Fibroblast of skin of left biceps (primary cell): ENCODE measurements at places on chromosomes 6 and 20.

- no peak for DNase-seq
These were observed 44.7 kb upstream of the MICB start for GRCh38 chr6:31453259-31453658.

DNA sequence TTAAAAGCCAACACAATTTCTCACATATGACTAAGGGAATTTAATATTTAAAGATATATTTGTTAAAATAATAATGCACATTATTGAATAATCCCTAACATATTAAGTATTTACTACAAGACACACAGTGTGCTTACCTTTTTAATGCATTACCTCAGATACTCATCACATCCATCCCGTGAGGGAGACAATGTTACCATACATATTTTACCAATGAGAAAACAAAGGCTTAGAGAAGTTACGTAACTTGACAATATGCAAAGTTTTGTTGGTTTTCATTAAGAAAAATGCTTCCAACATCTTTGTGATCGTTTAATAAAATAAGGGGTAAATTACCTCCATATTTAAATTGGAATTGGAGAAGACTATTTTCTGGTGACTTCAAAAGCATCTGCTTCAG, 4.3 kb downstream of the IFNGR1 start:
- no peak for DNase-seq

- DNase-seq = peak; percentile 3
These were observed 40.9 kb downstream of the ZFP64 start for GRCh38 chr20:52150440-52151258.

DNA sequence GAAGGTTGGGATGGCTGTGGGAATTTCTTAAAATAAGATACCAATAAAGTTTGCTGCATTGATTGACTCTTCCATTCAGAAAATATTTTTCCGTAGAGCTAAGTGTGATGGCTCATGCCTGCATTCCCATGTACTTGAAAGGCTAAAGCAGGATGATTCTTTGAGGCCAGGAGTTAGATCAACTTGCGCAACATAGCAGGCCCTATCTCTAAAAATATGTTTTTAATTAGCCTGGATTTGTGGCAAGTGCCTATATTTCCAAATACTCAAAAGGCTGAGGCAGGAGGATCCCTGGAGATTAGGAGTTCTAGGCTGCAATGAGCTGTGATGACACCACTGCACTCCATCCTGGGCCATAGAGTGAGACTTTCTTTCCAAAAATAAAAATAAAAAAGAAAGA, 431.2 kb upstream of the PTCHD4 start:
- DNase-seq = no peak

DNA sequence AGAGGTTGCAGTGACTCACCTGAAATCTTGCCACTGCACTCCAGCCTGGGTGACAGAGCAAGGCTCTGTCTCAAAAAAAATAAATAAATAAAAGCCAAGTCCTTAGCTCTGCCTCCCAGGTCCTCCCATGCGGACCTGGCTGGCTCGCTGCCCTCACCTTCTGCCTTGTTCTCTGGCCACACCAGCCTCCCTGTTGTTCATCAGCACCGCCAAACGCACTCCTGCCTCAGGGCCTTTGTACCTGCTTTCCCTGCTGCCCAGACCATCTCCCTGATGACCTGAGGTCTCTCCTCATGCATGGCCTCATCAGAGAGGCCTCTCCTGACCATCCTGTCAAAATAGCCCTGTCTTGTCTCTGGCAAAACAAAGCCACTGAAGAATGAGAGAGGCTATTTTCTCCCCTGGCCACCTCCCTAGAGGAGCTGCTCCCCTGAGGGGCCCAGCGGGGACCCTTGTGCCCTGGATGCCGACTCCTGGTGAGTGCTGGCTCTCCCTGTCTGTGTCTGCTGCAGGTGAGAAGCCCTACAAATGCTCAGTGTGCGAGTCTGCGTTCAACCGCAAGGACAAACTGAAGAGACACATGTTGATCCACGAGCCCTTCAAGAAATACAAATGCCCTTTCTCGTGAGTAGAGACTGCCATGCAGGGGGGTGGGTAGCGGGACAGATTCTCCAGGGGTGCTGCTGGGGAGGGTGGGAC, 22.6 kb upstream of the CHMP4B start:
- DNase-seq = no peak

DNA sequence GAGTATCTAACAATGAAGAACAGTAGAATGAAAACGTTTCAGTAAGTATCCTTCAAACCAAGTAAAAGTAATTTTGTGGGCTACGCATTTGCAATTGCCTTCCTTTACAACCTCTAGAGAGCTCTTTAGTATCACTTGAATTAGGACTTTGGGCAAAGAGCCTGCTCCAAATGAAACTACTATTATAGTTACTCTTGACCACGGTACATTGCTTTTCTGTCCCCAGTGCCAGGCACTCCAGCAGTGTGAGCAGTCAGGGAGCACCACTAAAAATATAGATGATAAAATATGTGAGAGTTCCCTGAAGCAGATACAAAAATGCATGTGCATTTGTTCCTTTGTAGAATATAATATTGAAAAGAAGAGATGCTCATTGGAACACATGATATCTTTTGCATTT, 450.1 kb upstream of the MANEA start:
- no peak for DNase-seq

DNA sequence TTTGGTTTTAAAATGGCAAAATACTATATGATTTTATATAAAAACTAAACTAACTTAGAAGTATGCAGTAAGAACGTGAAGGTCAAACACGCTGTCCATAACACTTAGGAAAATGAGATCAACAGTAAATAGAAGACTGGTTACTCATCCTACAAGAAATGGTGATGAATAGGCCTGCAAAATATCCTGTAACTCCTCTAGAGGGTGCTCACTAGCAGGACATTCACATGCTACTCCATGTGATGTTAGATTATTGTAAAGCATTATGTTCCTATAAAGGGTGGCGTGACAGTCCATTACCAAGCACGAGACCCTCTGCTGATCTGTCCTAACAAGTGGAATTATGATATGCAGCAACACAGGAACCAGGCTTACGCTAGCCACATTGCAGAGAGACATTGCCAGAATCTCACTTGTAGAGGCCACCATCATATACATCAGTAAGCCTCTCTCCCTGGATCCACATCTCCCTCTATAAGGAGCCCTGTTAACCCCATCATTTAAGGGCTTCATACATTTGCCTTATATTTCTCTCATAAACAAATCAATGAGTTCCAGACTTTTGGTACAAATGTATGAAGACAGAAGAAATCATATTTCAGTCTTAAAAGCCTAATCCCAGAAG, 18.0 kb upstream of the DEFB129 start:
- peak; percentile 31 for DNase-seq

DNA sequence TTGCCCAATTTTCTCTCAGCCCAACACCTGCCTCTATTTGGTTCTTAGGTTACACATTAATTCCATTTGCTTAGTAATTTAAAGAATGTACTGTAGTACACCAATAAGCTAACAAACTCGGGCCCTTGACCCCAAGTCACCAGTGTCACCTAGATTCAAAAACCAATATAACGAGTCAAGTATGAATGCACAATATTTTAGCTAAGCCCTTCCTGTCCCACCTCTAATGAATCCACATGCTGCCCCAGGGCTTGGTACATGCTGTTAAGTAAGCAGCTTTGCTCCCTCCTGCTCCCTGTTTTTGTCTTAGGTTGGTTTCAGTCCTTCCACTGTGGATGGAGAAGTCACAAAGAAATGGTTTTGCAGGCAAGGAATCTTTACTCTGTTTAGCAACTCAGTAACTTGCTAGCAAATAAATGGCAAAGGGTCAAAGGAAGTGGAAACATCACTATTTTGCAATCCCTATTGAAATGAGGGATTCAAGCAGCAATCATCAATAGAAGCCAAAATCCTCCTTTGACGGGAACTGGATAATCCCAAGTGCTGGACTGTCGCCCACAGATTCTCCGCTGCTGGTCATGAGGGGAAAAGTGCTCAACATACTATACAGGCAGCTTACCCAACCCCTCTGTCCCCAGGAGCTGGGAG, 5.0 kb upstream of the MPC1 start:
- DNase-seq = no peak

GRCh38 chr6:41672816-41673703, 34.8 kb downstream of the MDFI start:
- DNase-seq = no peak

- DNase-seq = no peak
These were observed 54.8 kb downstream of the CTCFL start for GRCh38 chr20:57470212-57470522.

DNA sequence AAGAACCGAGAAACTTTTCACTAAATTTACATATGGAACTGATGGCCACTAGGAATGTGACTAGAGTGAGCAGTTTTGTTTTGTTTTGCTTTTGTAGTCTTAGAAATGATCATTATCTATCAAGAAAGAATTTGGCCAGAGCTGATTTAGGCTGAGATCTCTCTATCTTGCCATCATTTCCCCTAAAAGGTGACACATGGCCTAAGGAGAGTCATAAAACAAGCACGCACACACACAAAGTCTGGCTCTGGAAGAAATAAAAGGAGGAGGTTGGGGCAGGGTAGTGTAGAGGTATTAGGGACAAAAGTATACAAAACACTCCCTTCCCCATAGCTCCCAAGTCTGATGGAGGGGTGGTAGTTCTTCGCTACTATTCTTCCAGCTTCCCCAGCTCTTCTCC, 56.4 kb downstream of the RIPOR2 start:
- DNase-seq = no peak

GRCh38 chr20:9207253-9207652, 138.4 kb downstream of the PLCB4 start:
- DNase-seq = no peak

DNA sequence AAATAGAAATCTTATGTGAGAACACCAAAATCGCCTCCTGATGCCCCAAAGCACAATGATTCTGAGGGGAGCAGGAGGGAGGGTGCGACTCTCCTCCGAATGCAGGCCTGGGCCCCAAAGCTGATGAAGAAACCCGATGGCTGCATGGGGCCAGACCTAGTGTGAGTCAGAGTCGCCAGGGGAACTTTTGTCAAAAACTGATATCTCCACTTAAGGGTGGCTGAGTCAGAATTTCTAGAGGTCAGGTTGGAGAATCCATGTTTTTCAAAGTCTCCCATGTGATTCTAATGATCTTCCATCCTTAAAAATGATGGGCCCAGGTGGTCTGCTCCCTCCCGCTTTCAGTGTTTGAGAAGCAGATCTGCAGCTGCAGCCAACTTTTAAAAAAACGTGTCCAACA, 172.8 kb downstream of the BACH2 start:
- no peak for DNase-seq

- DNase-seq = no peak
These were observed 123.4 kb downstream of the LY86 start for GRCh38 chr6:6711832-6712448.

- no peak for DNase-seq
These were observed 22.2 kb downstream of the XRN2 start for GRCh38 chr20:21325296-21325695.

DNA sequence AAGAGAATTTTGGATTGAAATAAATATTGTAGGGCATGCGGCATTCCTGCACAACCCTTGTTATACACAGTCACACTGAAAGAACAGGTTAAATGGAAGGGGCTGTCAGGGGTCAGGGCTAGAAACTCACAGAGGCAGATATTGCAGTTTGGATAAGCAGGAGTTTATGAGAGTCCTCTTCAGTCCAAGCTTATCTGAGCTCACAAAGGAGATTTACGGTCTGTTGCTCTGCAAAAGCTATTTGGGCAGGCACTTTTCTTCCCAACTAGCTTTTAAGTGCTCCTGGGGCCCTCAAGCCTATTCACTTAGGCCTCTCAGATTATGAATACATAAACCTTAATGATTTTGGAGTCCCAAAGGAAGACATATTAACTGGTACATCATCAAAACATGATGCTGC, 156.2 kb downstream of the SOX4 start:
- no peak for DNase-seq

GRCh38 chr20:46963758-46964617, 69.3 kb downstream of the EYA2 start:
- no peak for DNase-seq

GRCh38 chr20:38997622-38998021, 35.5 kb downstream of the DHX35 start:
- no peak for DNase-seq

DNA sequence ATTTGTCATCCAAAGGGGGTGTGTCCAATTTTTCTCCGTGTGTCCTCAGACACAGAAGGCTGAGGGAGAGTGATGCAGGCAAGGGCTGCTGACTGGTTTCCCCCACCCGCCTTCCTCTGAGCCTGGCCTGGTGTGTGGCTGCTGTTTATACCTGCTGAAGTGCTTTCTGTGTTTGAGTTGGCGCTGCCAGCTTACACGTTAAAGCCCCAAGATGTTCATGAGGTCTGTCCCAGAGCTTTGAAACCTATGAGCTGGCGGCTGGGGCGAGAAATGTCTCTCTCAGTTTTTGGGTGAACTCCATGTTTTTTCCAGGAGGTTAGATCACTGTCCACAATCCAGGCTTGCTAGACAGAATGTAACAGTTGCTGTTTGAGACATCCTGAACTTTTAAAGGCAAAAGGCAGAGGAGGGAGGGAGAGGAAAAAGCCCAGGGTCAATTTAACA, 69.0 kb upstream of the CCN2 start:
- no peak for DNase-seq

GRCh38 chr20:55269913-55270312, 735.4 kb downstream of the CBLN4 start:
- DNase-seq = no peak

GRCh38 chr6:28923318-28924102, at the start of gene TRIM27:
Gene TRIM27, minus strand, starts transcription at chr6:28923985. Its CDS starts 353 bp downstream, at chr6:28923632.
- no peak for DNase-seq

DNA sequence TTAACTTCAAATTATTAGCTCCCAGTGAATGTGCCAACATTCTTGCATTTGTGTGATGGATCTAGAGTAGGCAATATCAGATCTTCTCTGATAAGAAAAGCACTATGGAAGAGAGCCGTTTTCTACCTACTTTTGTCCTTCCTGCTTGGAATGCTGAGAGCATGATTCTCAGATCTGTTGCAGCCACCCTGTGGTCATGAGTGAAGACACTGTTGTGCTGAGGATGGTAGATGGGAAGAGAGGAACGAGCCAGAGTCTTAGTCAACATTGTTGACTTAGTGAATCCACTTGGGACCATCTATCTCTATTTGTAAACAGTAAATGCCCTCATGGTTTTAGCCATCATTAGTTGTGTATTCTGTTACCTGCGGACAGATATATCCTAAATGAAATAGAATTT, 202.6 kb downstream of the CD109 start:
- no peak for DNase-seq

DNA sequence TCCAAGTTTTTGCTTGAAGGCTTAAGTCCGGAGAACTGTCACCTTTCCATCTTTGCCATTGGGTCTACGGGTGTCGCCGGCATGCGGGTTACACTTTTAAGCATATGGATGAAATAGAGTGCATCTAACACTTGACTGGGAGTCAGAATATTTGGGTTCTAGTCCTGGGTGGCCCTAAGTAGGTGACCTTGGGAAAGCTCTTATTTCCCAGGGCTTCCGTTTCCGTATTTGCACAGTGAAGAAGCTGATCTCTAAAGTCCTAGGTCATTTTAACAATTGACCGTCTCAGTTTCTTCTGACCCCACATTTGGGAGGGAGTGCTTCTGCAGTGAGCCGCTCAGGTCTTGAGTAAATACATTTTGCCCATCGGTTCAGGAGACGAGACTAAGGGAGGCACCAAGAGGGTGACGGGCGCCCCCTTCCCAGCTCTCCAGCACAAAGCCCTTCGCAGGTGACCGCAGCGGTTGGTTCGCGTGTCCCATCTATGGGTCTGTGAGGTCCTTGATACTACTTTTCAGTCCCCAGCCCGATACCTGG, 651 bp upstream of the BLTP3A start:
- no peak for DNase-seq

- no peak for DNase-seq
These were observed 21.5 kb upstream of the SERINC3 start for GRCh38 chr20:44543358-44543757.
